HEK293T (cell line): ENCODE measurements at places on chromosomes 16 and 17.

DNA sequence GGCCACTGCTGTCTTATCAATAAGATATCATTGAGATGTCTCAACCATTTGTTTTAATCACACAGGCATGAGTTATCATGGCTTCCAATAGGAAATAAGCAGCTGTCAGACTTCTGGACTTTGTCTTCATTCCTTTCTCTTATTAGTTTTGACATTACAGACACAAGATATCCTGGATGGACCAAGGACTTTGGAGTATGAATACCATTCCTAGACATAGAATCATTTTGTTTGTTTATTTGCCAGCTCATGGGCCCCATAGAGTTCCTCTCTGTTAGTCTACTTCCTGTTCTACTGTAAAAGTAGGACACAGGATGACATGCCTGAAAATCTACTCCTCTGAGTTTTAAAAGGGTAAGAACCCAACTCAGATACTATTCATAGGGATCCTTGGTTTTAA is 77.7 kb upstream of the KCNJ16 start:
- no peak for DNase-seq

DNA sequence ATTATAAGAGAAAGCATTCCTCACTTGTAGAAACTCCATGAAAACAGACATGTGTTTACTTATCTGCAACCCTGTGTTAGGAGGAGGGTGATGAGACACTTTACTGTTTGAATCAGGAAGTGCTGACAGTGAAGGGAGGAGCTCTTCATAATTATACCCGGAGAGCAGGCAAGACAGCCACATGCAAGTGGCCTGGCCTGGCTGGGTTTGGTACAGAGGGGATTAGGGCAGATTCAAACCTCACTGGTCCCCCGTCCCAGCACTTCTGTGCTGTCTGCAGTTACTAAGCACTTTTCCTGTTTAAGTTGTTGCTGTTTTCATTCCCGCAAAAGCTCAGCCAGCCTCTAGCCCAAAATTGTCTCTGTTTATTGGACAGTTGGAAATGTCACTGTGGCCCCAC is 78.5 kb downstream of the WWOX start:
- DNase-seq: peak; percentile 19

DNA sequence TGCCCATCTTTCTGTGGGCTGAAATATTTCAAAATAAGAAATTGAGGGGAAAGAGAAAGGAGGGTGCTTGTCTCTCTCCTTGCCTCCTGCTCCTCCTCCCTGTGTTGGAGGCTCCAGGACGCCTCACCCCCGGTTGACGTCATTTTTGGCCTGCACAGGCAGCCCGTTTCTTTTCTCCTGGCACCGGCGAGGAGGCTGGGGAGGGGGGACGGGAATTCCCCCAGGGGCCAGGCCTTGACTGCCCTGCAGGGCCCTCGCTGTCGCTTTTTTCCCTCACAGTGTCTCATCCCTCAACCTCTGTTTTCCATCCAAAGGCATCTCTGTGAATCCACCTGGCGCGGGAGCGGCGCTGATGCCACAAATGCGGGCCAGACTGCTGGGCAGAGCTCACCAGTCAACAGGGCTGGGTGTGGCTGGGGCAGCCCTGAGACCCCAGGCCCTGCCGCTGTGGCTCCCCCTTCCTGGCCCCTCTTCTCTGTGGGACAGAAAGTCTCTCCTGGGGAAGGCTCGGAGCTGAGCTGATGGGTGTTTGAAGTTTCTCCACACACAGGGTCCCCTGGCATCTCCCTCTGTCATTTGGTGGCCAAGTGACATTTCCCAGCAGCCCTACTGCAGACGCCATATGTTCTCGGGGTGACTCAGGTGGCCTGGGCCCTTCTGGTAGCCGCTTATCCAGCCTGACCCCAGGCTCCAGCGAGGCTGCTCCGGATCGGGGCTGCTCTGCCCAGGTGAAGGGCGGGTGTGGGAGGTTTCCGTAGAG is 16.0 kb downstream of the CENPX start:
- DNase-seq: no peak

- no peak for DNase-seq
Observed at GRCh38 chr16:52707676-52708337, 160.9 kb upstream of the TOX3 start.

DNA sequence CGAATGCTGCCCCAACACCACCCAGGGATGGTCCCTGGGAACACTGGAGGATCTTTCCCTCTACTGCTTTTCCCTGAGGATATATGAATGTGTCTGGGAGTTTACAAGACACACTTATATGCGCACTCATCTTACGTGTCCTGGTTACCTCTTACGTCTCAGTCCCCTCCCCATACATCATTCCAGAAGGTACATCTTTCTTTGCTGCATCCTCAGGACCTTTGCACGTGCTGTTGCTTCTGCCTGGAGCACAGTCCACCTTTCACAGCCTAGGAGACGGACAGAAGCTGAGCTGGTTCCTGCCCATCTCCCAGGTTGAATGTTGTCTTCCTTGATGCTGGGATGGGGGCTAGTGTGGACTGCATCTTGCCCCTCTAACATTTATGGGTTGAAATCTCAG is 153.0 kb upstream of the FOXF1 start:
- DNase-seq: no peak

- no peak for DNase-seq
Observed at GRCh38 chr17:35188111-35188510, 6.1 kb downstream of the SLC35G3 start.

GRCh38 chr16:29999605-30000004 is 3.6 kb downstream of the INO80E start:
- DNase-seq: no peak

- DNase-seq: no peak
Observed at GRCh38 chr16:23145186-23145585, 4.1 kb downstream of the USP31 start.

DNA sequence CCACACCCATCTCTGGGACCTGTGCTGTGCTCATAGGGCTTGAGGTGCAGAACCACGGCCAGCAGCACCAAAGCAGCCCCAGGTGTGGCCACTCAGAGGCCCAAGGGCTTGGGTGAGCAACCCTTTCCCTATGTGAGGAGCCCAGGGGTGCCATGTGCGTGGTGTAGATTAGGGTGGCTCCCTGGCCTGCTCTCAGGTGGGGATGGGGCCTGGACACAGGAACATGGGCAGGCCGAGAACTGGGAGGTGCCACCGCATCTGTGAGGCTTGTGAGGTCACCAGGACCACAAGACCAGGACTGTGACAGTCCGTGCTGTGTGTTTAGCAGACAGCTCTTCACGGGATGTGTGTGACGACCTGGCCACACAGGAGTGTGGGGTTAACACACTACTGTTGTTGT is 103.5 kb upstream of the ZNF750 start:
- DNase-seq: no peak

DNA sequence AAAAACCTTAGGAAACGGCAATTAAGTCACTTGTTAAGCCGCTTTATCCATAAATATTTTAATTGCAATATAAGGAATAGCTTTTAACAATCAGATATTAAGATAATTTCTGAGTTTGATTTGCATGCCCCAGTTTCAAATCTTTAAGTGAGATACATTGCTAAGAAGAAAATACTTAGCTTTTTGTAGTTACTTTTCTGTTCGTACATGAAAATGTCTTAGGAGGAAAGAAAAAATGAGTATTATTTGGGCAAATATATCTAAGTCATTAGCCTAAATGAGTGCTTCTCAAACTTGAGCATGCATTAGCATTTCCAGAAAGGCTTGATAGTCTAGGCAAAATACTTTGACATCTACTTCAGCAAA is 6.4 kb downstream of the ZNF207 start:
- no peak for DNase-seq

- DNase-seq: no peak
Observed at GRCh38 chr17:59383893-59384292, 52.4 kb downstream of the YPEL2 start.

DNA sequence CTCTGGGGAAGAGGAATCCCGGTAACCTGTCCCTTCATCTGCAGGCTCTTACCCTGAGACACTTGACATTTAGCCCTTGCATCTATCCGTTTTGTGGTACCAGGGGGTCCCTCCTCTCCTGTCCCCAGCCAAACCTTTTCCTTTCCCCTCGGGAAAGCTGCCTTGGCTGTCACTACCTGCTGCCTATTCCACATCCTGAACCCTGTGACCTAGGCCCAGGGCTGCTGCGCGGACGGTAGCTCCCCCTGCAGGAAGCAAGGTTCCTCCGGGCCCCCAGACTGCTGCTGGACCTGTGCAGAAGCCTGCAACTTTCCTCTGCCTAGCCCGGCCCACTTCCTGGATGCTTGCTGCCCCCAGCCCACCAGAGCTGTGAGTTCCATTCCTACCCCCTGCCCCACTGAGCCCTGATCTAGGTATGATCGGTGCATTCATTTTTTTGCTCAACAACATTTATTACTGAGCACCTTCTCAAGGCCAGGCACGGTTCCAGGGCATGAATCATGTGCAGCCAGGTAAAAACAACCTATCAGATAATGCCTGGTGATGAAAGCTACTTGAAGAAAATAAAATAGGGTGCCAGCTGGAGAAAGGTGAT is 10.5 kb upstream of the ALDOA start:
- peak; percentile 79 for DNase-seq

GRCh38 chr17:55760643-55761355 is 9.9 kb downstream of the PCTP start:
- DNase-seq: no peak

DNA sequence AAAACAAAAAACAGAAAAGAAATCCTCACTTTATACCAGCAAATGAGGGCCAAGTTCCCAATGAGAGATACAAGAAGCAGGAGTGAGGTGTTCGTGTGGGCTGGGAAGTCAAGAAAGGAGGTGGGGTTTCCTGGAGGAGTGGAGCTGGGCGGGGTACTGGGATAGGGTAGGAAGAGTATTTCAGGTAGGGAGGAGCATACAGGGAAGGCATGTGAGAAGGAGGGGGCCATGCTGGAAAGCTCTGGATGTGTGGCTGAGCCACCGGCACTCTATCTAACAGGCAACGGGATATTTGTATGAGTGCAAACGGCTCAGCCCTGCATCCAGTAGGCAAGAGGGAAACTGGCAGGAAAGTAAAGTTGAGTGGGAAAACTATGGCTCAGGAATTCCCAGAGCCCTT is 4.2 kb downstream of the OR3A2 start:
- no peak for DNase-seq

- DNase-seq: no peak
Observed at GRCh38 chr16:14650629-14651028, 17.9 kb downstream of the BFAR start.

DNA sequence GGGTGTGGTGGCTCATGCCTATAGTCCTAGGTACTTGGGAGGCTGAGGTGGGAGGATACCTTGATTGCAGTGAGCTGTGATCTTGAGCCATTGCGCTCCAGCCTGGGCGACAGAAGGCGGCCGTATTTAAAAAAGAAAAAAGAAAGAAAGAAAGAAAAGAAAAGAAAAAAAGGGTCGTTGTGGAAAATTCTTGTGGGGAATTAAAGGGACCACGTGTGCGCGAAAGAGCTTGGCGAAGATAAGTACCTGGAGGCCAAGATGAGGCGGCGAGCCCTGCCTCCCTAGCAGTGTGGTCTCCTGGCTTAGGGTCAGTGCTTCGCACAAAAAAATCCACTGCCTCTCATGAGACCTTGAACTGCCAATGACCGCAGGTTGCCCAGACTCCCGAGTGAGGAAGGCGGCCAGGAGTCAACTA is 728 bp upstream of the NMT1 start:
- DNase-seq: no peak

DNA sequence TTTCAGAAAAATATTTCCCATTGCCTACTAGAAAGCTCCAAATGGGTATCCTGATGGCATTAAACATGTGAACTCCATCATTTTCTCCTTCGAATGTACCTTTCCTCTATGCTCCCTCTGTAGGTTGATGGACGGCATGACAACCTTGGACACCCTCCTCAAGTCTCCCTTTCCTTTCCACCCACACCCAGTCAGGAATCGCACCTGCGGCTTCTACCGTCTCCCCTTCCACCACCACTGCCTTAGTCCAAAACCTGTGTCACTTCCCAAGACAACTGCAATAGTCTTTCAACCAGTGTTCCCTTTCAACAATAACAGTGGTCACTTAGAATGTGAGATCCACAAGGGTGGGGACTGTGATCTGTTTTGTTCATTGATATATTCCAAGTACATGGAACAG is 233.1 kb upstream of the AXIN2 start:
- peak; percentile 60 for DNase-seq

GRCh38 chr17:57906910-57907309 is 48.3 kb downstream of the CUEDC1 start:
- no peak for DNase-seq

- DNase-seq: no peak
Observed at GRCh38 chr16:70777973-70778406, 23.0 kb downstream of the VAC14 start.

DNA sequence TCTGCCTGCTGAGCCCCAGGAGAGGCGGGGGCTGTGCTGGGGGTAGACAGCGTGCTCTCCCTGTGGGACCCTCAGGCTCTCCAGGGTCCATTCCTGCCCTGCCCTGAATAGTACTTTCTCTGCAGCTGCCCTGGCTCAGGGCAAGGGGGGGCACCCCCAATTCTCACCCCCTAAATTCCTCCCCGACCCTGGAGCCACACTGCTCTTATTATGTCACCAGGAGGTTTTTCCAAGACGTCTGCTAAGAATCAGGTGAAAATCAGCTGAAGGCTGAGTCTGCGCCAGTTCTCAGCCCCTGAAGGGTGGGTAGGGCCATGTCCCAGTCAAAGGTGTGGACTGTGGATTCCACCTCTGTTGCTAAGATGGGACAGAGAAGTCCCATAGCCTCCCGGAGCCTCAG is 49.9 kb upstream of the MAP3K14 start:
- no peak for DNase-seq

- DNase-seq: no peak
Observed at GRCh38 chr17:8273884-8274444, 14.5 kb upstream of the RANGRF start.

GRCh38 chr17:55518510-55518909 is 7.3 kb upstream of the SMIM36 start:
- DNase-seq: no peak

- no peak for DNase-seq
Observed at GRCh38 chr17:55451203-55451641, 29.6 kb upstream of the MMD start.

GRCh38 chr17:9566067-9566466 is 9.6 kb downstream of the STX8 start:
- no peak for DNase-seq

DNA sequence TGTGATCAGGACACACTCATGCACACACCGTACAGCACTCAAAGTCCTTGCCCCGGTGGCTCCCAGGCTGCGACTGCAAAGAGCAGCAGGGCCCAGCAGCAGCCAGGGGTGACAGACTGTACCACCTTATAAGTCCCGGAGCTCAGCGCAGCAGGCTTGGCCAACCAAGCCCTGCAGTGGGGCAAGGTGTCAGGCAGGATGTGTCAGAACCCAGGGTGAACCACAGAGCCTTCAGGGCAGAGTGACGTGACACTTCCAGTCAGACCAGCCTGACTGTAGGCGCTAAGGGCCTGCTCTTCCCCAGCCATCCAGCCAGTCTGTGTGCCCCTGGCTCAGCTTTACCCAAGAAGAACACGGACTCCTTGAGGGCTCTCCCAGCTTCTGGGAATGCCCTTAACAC is 204.1 kb downstream of the COPRS start:
- no peak for DNase-seq

- DNase-seq: no peak
Observed at GRCh38 chr17:82061047-82061925, 4.3 kb downstream of the DUS1L start.

GRCh38 chr16:22386976-22387375 is 12.6 kb upstream of the CDR2 start:
- peak; percentile 17 for DNase-seq
